ENCODE measurements at places on chromosomes 16 and 17.
A peak's percentile ranks its signal among the peaks of the same experiment; 100 is the strongest.

DNA sequence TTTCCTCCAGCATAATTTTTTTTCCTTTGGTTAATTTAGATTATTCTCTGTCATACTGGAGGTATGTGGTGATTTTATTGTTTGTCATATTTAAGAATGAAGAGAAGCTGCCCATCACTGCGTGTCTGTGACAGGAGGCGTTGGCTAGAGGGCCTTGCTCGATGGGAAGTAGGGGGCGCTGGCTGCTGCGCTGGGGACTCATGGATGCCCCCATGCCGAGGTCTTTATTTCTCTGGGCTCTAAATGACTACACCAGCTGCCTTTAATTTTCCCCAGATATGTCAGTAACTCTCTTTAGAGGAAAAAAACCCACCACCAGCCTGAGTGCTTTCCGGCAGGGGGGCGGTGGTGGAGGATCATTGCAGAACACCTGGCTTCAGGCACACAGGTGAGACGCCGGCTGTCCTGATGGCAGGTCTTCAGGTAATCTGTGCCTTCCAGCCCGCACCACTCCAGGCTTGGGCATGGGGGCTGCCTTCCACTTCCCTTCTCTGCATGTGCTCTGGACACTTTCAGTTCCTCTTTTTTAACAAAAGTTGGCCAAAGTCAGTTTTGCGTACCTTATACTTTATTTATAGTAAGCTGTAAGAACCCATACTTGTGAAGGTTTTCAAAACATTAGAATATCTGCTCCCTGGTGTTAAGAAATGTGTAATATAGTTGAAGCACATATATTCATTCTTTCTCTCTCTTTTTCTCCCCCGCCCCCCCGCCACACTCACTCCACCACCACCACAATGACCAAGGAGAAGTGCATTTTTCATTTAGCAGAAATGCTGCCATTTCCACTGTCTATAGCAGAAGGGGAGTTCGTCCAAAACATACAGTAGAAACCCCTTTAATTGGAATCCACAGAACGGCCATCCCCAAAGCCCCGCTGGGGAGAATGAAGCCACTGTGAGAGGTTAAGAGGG, 192.7 kb downstream of the RPTOR start:
- DNase-seq: no peak

DNA sequence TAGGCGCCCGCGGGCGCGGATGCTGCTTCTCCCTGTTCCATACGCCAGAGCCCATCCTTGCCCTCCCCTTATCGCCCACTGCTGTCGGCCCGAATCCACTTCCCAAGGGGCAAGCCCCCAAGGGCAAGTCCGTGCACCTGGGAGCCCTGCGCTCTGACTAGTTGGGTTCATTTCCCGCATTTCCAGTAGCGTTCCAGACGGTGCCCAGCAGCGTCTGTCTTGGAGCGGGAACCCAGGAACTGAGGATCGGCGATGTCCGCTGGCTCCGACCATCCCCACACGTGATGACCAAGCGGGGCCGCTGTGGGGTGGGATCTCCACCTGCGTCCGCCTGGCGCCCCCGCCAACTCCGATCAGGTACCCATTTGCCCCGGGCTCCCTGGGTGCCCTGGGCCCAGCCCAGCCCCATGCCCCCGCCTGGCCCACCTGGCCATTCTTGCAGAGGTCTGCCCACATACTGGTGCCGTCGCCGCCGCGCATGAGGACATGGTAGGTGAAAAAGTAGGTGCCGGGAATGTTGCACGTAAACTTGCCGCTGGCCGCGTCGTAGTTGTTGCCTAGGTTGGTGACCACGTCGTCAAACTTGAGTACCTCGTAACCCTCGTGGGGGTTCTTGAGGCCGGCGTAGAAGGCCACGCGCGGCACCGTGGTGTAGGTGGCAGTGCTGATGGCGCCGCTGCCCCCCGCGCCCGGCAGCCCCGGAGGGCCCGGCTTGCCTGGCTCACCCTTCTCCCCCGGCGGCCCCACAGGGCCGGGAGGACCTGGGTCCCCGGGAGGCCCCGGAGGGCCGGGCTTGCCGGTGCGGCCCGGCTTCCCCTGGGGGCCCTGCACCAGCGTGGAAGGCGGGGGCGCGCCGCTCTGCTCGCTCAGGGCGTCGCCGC, 837 bp downstream of the C1QL1 start:
- peak; percentile 18 for DNase-seq

DNA sequence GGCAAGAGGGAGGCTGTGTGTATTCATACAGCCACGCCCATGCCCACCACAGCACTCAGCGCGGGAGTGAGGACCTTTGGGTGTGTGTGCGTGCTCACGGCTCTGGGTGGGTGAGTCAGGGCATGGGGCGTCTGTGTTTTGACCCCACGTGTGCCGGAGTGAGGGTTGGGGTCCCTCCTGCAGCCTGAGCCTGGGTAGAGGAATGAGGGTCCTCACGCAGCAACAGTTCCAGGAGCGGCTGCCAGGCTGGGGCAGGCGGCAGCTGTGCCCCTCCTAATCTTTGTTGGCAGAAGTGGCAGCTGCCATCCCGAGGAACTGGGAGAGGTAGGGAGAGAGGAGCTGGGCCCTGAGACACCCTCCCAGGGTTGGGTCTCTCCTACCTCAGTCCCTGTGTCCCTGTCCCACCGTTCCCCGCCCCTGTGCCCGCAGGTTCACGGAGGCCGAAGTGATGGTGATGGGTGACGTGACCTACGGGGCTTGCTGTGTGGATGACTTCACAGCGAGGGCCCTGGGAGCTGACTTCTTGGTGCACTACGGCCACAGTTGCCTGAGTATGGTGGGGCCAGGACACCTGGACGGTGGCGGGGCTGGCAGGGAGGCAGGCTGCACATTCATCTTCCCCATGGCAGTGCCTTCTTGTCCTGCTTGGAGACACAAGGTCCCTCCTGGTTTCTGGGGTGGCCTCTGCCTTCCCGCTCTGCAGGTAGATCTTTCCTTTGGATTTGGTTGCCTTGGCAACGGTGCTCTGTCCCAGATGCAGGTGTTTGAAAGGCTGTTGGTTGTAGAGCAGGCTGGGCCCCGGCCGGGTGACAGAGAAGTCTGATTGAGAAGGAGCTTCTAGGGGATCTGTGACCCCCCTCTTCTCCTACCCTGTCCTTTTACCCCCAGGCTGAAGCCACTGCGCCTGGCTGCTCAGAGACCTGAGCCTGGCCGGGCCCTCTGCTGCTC, 5.9 kb downstream of the DPH1 start:
- no peak for DNase-seq

- DNase-seq: no peak
Observed at GRCh38 chr16:81458827-81459598, 14.4 kb downstream of the CMIP start.

DNA sequence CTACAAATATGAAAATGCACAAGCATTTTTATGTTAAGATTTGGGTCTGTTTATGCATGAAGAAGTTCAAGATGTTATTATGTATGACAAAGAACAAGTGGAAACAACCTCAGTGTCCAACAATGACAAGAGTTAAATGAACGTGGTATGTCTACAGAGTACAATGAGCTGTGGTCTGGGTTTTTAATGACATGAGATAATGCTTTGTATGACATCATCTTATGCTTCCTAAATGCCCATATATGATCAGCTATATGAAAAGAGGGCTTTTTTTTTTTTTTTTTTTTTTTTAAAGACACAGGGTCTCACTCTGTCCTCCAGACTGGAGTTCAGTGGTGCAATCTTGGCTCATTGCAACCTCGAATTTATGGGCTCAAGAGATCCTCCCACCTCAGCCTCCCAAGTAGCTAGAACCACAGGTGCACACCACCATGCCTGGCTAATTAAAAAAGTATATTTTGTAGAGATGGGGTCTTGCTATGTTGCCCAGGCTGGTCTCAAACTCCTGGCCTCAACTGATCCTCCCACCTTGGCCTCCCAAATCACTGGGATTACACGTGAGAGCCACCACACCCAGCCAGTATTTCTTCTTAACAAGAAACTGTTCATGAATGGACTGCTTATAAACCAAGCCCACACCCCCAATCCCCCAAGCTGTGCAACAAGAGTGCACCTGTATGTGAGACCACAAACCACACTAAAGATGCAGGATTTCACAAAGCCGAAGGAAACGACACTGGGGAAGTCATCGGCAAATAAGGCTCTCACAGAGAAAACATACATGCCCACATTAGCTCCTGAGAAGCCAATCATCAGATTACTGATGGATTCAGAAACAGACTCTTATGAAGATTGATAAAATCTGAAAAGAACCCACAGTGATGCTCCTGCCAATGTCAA, 114.5 kb downstream of the CPPED1 start:
- no peak for DNase-seq

- DNase-seq: no peak
Observed at GRCh38 chr16:47940466-47940865, 215.3 kb downstream of the ABCC12 start.

GRCh38 chr17:410543-411401, 58.2 kb upstream of the RPH3AL start:
- peak; percentile 62 for DNase-seq

DNA sequence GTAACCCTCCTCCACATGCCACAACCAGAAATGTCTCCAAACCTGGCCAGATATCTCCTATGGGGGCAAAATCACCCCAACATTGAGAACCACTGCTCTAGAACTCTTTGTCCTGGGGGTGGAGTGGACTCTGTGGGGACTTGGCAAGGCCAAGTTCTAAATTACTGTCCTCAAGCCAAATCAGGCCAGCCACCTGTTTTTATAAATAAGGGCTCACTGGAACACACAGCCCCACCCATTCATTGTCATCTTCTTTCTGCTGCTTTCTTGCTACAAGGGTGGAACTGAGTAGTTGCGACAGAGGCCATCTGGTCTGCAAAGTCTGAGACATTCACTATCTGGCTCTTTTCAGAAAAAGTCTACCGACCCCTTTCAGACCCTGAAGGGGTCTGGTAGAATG, 26.8 kb upstream of the TMEM220 start:
- DNase-seq: no peak

GRCh38 chr17:10063730-10064241, 134.6 kb downstream of the GAS7 start:
- DNase-seq: peak; percentile 24
